ENCODE measurements at places on chromosomes 7 and 10. TPM values are rescaled to one million over a fixed set of nuclear protein-coding genes. Genes with fewer than 3 reads are reported as not detected.

Gene PSD
- total RNA-seq = 0.72 TPM

GRCh38 chr10:34938399-34938670, 123.2 kb upstream of the PARD3 start:
- DNase-seq = no peak

DNA sequence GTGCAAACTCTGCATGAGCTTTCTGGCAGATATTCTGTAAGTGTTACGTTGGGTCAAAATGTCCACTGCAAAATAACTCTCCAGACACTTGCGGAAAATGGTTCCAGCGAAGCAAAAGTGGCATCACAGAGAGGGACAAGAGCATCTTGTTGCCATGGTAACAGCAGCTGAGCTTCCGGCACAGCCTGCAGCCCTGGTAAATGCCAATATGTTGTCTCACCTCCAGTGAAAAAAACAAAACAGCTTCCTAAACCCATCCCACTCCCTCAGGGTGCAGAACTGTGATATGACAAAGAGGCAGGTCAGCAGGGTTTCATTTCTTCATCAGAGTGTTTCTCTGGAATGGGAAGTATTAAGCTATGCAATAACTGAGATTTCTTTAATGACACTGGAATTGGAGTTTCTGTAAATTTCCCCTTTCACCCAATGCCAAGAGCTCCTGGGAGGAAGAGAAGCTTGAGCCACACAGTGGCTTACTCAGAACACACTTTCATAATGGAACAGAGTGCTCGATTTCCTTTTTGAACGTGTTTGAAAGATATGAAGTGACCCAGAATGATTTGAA, 65.6 kb downstream of the FOXI2 start:
- DNase-seq = no peak

DNA sequence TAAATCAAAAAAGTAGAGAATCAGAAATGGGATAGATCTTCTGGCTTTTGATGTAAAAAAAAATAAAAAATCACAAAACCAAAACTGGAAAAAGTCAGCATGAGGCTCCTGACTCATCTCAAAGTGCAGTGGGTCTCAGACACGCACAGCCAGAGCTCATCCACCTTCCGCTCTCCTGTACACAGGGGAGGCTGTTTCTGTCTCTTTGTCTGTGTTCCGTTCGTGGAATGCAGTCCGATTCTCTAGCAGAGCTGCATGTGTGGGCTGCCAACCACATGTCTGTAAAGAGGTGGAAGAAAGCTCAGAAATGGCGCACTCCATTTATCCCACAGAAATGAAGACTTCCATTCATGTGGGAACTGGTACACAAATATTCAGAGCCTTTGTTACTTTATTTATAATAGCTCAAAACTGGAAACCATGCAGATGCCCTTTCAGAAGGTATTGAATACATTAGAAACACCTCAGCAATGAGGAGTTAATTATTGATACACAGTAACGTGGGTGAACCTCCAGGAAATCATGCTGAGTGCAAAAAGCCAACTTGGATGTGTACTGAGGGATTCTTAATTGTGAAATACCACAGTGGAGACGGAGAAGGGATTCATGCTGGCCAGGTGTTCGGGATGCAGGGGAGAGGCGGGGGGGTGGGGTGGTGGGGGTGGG, 123.3 kb downstream of the TRRAP start:
- no peak for DNase-seq

DNA sequence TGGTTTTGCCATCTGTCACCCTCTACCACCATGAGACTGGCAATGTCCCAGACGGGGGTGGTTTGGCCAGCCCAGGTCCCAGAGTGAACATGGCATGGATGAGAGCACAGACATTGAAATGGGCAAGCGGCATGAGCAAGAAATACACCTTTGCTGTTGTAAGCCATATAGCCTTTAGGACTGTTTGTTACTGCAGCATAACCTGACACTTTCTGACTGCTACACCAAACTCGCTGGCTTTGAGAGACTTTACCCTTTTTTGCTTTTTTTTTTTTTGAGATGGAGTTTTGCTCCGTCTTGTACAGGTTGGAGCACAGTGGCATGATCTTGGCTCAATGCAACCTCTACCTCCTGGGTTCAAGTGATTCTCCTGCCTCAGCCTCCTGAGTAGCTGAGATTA, 5.2 kb upstream of the MUC3A start:
- no peak for DNase-seq

Data from HFFc6 (cell line).